ENCODE measurements at places on chromosomes 12 and 14.

DNA sequence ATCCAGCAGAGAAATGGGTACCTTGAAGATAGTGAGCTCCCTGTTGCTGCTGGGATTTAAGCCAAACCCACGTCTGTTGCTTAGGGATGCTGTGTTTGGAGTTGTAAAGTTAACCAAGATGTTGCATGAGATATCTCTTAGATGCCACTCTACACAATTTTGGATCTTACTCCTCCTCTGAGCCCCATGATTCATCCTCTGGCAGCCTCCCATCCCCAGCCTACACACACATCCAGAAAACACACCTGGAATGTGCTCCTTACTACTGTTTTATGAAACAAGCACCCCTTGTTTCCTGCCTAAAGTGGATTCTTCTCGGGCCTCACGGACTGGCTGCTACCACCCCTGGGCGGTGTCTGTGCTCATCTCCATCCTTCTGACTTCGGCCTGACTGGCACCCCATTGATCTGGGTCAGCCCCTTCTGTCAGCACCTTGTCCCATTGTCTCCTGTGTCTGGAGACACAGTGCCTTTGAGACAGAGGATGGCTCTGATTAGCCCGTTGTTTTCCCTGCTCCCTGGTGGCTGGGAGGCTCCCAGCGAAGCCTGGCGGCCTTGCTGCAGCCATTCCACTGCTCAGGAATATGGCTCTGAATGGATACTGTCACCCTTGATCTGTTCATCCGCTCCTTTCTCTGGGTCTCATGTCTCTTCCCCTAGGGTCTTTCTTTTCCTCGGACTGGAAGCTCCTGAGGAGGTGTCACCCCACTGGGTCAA is 24.3 kb downstream of the TSPAN9 start:
- no peak for DNase-seq

DNA sequence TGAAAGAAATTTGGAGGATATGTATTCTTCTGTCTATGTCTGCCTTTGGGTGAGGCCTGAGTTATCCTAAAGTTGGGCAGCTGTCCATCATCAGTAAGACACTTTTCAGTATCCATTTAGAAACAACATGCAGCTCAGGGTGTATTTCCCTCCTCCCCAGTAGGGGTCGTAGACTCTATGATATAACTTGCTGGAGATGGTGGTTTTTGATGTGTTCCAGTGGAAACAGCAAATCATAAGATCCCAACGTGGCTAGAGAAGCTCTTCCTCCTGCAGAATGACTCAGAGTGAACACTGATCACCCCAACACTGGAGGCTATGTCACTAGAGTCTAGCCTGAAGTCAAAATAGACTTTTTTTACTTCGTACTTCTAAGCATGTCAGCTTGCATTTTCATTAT is 331.6 kb upstream of the STXBP6 start:
- no peak for DNase-seq

DNA sequence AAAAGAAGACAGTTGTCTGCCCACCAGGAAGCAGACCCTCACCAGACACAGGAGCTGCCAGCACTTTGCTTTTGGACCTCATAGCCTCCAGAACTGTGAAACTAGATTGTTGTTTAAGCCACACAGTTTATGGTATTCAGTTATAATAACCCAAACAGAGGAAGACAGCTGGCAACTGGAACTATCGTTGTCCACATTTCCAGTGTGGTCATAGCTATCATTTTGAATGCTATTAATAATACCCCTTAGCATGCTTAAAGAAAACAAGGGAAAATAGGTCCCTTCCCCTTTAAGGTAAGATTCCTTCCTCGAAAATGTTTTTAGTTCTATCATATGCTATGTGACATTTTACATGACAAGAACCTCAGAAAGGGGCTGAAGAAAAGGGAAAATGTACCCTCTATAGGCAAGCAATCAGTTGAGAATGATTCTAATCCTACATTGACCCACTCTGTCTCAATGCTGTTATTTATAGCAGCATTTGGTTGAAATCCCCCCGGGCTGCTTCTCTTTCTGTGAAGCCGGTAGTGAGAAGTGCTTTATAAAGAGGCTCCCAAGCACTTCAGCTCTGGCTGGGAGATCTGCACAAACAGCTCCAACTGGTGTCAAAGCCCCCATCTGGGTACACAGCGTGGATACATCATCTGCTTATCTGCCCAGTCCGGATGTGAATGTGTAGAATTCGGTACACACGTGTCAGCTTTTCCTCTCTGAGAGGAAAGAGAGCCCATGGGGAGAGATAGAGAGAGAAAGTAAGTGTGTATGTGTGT is 221.2 kb upstream of the FLRT2 start:
- no peak for DNase-seq

- DNase-seq: no peak
Measured at GRCh38 chr12:28878629-28879028, 270.4 kb upstream of the FAR2 start.

GRCh38 chr12:29674463-29674862 is 109.3 kb downstream of the TMTC1 start:
- DNase-seq: no peak

GRCh38 chr14:20679907-20680306 is 4.5 kb upstream of the RNASE4 start:
- no peak for DNase-seq

DNA sequence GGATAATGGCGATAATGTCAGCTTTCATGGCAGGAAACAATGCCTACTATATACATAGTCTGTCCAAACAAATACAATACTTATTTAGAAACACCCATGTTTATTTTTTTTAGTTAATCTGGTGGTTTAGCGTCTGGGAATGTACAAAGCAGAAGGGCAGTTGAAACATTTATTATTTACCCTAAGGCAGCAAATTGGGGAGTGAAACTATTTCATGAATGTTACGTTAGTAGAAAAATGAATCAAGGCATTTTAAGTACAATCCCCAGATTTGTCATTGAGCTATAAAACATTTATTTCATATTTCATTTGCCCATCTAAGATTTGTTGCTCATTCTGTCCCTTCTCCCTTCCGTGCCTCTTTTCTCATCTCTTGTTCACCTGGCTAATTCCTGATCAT is 87.1 kb upstream of the ATF1 start:
- no peak for DNase-seq

DNA sequence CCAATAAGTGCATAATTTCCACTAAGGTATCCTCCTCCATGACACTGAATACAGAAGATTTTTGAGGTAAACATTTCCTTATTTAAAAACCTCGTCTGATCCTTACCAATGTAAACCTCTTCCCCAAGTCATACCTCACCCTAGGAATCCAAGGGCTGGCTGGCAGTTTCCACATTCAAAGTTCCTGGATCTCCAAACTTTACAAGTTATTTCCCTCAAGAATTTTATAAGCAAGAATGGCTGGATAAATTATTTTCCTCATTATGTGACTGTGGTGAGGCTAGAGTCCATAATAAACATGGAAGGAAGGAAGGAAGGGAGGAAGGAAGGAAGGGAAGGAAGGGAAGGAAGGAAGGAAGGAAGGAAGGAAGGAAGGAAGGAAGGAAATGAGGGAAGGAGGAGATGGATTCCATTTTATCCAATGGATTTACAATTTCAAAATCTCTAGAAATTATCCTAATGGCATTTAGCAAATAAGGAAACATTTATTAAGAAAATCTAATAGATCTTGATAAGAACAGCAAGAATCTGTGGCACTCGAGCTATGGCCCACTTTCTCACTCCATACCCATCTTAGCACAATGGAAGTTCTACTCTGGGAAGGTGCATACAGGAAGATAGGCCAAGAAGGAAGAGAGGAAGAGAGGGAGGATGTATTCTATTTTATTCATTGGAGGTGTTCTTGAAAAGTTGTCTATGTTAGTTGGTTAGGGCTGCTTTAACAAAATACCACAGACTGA is 477.8 kb upstream of the TMPO start:
- DNase-seq: no peak

- no peak for DNase-seq
Measured at GRCh38 chr12:47903151-47903611, 1.6 kb downstream of the VDR start.

GRCh38 chr12:32843528-32844095 is 53.0 kb downstream of the PKP2 start:
- no peak for DNase-seq

DNA sequence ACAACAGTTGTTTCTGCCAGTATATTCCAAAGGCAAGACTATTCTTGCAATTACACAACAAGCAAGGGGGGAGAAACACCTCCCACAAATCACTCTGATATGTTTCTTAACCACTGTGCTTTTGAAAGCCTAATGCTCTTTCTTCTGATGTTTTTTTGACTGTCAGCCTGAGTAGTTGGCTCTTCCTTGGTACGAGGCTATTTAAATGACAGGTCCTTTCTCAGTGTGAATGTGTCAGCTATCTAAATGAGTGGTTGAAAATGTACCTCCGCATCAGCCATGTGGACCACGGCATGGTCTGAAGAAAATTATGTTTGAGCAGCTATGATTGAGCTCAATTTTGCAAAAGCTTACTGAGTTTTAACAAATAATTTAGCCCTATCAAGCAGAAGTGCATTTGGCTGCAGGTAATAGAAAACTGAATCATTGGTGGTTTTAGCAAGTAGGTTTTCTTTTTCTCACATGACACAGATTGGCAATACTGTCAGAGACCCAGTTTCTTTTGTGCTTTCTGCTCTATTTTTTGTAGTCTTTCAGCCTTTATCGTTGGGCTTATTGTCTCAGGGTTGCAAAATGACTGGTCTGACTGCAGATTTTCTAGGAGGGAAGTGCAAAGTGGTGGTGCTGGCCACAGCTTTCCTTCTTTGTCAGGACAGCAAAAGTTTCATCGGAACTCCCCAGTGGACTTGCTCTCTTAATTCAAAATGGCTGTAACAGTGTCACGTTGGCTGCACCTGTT is 162.8 kb downstream of the RGS6 start:
- DNase-seq: no peak

DNA sequence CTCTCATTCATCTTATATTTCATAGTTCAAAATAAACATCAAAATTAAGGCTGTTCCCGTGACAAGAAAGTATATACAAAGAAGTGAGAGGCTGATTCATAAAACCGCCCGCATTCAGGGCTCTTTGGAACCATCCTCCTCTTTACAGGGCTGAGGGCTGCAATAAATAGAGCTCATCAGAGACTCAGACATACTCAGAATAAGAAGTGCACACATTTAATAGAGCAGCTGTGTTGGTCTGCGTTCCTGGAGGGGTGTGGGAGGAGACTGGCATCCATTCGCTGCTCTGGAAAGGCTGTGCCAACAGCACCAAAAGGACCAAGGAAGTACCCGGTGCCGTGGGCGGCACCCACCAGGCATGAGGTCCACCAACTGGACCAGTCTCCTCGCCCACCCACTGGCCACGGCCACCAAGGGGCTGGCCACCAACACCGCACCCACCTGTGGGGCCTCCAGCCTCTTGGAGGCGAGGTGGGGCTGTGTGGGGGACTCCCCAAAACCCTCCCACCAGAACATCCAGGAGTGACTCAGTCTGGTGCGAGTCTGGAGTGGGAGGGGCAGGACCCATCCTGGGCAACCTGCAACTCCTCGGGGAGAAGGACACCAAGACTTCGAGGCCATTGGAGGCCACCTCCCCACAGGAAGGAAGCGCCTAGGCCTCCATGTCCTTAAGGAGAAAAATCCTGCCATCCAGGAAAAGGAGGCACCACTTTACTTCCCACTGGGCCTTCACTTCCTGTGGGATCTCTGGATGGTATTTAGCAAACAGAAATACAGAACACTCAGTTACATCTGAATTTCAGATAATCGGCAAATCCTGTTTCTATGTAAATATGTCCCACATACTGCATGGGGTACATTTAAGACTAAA is 32.7 kb downstream of the VCPKMT start:
- peak; percentile 37 for DNase-seq

GRCh38 chr12:79534029-79534867 is 156.5 kb downstream of the PAWR start:
- DNase-seq: no peak

- DNase-seq: no peak
Measured at GRCh38 chr12:125189502-125189901, 124.3 kb downstream of the AACS start.

- DNase-seq: no peak
Measured at GRCh38 chr12:33536431-33536830, 96.8 kb upstream of the SYT10 start.

DNA sequence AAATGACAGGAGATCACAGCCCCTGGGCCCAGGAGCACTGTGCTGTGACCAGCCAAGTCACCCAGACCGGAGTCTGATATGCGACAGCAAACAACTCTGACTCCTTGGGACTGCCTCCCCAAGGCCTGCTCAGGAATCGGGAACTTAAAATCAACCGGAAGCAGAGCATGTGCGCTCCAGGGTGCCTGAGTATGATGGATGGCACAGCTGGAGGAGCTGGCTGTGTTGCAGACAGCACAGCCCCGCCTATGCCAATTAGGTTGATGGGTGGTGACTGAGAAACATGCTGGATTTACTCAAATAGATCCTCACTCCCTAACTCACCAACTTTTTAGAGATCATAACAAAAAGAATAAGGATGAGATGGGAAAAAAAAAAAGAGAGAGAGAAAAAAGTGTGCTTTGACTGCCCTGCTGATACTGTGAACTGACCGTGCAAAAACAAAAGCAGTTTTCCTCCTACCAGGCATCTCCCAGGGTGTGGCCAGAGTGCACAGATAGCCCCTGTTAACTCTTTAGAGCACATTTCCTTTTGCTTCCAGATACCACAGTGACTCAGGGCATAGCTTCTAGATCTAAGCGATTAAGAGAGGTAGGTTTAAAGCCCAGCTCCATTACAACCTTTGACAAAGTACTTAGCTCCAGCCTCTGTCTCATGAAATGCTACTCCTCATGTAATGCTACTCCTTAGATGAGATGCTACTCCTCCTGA is 27.4 kb upstream of the STON2 start:
- no peak for DNase-seq

DNA sequence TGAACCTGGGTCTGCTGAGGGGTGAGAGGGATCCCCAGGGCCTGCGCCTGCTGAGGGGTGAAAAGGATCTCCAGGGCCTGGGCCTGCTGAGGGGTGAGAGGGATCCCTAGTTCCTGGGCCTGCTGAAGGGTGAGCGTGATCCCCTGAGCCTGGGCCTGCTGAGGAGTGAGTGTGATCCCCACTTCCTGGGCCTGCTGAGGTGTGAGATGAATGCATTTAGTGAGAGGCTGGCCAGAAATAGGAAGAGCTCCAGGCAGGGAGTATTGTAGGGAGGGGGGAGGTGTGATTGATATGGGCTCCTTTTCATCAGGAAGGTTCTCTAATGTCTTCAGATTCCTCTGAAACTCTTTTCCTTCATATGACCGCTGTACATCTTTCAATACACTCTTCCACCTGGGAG is 43.0 kb downstream of the FAM186A start:
- no peak for DNase-seq

- DNase-seq: no peak
Measured at GRCh38 chr12:94648578-94648977, 1.8 kb downstream of the TMCC3 start.

DNA sequence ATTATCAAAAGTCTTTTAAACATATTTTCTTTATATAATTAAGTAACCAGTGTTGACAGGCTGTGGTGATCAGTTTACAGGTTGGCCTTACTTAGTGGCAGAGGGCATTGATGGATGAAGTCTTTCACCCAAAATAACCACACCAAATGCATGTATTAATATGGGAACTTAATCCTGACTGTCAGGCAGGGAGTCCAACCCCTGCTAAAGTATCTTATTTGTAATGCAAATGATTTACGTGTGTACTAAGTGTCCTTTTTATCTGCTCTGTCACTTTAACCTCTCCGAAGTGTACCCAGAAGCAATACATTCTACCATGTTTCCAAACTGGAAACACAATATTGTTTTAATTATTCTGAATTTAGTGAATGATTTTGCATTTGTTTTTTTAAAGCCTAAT is 1.4 kb downstream of the MYBPC1 start:
- no peak for DNase-seq

All from stimulated activated CD4-positive, alpha-beta T cell treated with anti-CD3 and anti-CD28 coated beads, Interleukin-2, amount 100 ng/mL, for 4 hours (primary cell).